GM18507 (cell line): ENCODE measurements at places on chromosomes 7 and 10.

GRCh38 chr7:157541295-157542067 is 204.7 kb downstream of the DNAJB6 start:
- no peak for DNase-seq

DNA sequence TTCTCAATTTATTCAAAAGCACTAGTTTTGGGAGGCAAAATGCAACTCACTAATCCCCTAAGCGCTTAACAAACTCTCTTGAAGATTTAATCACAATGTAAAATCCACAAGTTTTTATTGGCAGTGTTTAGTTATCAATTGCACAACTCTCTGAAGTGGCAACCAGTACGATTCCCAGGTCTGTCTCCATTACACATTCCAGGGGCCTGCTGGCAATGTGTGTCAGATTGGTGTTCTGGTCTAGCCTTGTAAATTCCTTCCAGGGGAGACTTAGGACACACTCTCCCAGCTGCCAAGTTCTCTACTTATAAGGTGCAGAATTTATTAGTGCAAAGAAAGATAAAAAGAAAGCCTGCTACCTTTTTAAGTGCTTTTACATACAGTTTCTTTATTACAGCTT is 164.7 kb upstream of the HPS1 start:
- DNase-seq: no peak

DNA sequence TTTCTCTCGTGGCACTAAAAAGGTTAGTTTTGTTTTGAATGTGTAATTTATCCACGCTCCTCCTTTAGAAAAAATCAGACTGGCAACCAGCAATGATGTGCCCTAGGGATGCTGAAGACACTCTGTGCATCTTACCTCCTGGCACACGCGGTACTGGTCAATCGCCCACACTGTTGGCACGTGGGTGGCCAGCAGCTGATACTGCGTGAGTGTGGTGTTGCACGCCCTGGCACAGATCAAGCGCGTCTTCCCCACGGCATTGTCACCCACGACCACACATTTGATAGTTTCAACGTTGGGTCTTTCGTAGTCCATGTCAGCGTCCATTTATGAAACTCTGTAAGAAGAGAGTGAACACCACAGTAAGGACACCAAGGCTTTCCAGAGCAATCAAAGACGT is 32.8 kb downstream of the RHOBTB1 start:
- DNase-seq: no peak

- DNase-seq: no peak
These were observed 50.9 kb downstream of the INPP5A start for GRCh38 chr10:132588301-132589013.

DNA sequence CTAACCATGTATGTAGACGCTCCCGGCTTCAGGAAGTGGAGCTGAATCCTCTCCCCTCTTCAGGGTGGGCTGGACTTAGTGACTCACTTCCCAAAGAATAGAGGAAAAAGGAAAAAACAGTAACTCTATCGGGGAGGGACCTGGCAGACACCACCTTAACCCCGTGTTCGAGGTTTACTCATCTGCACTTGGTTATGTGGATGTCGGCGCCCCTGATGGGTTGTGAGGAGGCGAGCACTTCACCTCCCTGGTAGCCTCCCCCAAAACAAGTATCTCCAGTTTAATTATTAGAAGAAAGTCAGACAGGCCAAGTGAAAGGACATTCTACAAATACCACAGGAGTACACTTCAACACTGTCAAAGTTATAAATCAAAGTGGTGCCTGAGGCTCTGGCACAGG is 559.7 kb downstream of the TCERG1L start:
- no peak for DNase-seq

GRCh38 chr7:29639886-29640595 is 76.4 kb downstream of the PRR15 start:
- DNase-seq: no peak

- no peak for DNase-seq
These were observed 420.4 kb downstream of the SDK1 start for GRCh38 chr7:3721422-3721821.

- no peak for DNase-seq
These were observed 159.1 kb upstream of the FEZF1 start for GRCh38 chr7:122463631-122464030.

GRCh38 chr10:122962405-122962804 is 8.4 kb upstream of the C10orf88 start:
- DNase-seq: no peak

- no peak for DNase-seq
These were observed 45.1 kb downstream of the PRKAR2B start for GRCh38 chr7:107089627-107090026.

DNA sequence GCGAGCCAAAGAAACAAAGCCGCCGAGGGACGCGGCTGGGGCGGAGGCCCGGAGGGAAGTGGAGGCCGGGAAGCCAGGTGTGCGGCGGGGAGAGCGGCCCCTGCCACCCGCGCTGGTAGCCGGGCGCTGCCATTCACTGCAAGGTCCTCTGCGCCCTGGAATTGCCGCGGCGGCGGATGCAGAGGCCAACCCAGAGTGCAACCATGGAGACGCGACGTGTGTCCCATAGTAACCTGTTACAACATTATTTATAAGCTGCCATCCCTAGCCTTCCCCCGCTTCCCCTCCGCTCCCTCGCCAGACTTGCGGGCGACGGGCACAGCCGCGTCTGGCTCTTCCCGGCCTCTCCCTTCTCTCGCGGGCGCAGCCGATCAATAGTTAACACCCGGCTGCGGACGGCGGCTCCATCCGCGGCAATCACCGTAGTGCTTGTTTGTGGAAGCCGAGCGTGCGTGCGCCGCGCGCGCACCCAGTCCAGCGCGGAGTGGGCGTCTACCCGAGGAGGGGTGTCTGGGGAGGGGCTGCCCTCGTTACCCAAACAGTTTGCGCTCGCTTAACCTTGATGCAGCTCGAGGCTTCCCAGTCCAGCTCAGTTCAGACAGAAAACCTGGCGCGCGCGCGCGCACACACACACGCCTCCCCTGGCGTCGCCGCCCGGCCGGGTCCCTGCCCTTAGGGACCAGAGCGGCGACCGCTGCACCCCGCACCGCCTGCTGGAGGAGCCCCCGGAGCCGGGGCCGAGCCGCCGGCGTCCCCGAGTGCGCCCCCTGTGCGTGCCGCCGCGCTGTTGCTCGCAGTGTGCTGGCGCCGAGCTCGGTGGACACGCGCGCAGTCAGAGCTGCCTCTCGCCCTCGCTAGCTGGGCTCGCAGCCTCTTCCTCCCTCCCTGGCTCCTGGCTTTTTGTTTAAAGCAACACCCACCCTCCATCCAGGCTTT is 165.4 kb upstream of the DPP6 start:
- DNase-seq: no peak

DNA sequence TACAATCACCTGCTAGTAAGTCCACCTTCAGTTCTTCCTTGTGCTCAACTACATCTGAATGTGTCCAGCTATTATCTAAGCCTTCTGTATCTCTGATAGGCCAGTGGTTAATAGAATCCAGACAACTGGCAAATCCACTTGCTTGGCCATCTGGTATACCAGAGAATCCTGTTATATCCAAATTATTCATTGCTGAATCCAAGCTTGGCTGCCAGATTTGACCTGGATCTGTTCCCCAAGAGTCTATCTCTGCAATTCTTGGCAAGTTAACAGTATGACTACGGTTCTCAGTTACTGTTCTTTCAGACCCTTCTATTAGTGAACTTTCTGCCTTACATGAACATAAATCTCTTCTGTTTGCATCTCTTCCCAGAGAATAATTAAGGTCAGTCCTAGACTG is 154.6 kb upstream of the TARP start:
- no peak for DNase-seq

DNA sequence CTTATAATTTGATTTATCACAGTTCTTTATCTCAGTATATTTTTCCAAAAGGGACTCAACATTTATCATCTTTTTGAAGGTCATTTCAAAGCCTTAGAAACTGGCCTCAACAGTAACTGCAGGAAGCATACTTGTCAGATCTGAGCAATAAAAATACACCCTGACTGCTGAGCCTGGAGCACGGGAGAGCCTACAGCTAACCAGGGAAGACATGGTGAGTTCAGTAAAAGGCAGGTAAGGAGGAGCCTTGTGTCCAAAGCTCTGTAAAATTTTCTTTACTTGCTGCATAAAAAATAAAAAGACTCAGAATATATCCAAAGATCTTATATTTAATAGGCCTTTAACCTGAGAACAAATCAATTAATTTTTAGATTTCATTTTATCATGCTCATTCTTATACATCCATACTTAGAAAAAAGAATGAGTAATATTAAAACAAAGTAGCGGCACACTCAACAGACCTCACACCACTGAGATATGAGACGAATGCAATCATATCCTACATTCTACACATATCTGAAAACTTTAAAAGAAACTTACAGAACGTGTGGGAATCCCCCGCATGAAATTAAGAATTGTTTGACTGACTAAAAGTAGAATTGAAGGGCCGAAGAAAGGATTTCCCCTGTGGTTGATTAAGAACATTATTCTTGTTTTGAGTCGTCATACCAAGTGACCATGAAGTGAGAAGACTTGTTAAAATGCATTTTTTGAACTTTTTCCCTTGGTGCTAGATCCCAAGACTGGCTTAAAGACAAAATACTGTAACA is 296.4 kb upstream of the MKLN1 start:
- no peak for DNase-seq

GRCh38 chr10:122113161-122113944 is 124.4 kb downstream of the TACC2 start:
- no peak for DNase-seq

DNA sequence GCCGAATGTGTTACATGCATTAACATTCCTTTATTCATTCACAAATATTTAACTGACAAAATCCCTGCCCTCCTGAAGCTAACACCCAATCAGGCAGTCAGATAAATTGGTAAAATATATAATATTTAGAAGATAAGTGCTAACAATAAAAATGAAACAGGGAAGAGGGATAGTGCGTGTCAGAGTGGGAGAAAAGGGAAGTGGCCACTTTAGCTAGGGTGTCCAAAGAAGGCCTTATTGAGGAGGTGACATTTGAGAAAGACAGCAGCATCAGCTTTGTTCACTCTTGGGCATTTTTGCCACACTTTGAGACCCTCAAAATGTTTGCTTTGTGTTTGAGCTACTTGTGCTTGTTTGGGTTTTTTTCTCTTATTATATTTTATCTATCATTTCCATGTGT is 317.8 kb downstream of the SNX13 start:
- no peak for DNase-seq

DNA sequence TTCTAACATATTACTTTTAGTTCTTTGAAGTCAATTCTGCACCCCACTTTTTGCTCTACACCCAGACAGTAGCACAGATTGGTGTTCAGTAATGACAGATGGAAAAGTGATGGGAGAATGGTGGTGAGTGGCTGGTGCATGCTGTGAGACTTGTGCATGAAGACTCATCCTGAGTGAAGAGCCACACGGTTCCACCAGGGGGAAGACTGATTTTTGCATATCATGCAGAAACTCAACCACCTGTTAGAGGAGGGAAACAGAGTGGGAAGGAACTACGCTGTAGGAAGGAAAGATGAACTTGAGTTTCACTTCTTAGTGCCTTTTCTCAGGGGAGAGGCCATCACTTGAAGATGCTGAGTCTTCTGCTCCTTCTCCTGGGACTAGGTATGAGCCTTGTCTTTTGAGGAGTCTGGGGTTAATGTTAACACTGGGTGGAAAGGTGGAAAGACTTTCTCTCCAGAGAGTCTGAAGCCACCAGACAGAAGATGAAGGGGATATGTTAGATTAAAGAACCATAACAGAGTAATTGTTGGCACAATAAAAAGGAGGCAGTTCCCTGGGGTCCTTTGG is 9.3 kb upstream of the PRSS1 start:
- DNase-seq: no peak

DNA sequence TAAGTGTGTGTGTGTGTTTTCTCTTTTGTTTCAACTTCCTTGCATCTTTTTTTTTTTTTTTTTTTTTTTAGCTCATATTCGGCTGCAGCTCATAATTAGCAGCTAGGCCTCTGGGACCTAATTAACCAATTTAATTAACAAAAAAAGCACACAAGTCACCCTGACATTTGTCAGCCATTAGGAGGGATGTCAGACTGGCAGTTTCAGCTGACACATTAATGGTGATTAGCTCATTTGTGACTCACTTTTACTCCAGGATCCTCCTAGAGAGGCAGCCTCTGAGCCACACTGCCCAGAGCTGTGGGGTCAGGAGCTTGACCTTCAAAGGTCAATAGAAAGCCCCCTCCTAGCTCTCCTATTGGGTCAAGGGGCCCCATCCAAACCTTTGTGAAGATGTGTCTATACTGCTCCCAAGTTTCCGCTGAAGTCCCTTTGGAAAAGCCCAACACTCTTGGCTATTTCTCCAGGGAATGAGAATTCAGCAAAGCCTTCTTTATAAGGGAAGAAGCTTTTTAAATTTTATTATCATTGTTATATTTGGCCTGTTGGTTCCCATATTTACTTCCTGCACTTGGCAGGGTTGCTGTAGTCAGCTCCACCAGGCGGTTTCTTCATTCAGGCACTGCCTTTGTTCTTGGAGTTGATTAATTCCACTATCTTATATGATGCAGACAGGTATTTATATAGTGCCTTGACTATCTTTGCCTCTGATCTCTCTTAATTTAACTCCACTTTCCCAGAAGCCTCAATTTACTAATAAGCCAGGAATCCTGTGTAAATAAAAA is 109.5 kb upstream of the HABP2 start:
- no peak for DNase-seq

DNA sequence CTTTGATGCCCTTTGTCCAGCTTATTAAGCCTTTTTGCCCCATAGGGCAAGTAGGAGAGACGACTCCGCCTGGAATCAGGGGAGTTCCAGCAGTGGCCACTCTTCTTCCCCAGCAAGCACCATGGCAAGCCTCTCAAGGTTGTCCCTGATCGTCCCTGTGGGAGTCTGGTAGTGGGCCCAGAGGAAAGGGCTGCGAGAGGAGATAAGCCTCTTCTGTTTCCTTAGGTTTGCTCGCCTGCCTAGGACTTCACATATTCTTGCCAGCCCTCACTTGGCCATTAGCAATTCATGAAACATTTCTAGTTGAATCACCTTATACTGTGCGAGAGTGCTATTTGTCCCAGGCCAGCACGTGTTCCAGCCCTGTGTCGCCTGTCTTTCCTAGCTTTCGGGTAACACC is 47.8 kb upstream of the CPN1 start:
- DNase-seq: no peak

DNA sequence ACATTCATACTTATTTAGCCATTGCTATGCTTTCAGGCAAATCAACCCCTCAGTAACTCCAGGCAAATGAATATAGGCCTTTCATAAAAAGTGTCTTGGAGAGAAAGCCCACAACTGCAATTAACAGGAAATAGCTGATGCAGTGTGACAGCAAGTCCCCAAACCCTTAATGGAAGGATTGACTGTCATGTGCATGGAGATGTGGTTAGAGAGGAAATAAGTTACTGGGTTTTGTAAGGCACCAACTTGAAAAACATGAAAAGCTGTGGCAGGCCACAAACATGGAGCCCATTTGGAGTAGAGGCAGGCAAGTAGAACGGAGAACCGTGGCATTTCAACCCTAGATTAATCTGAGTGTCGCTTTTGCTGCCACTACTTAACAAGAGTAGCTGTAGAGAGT is 549.4 kb upstream of the C7orf33 start:
- DNase-seq: no peak
